Hematopoietic multipotent progenitor cell treated with erythropoietin and hydrocortisone succinate and interleukin-3 and kit ligand, for 8 days (in vitro differentiated cells): ENCODE measurements at places on chromosomes 2 and 18.

- no peak for DNase-seq
Observed at GRCh38 chr2:168231609-168232241, 15.7 kb downstream of the STK39 start.

GRCh38 chr18:55522011-55522410 lies 66.0 kb downstream of the TCF4 start:
- peak; percentile 64 for DNase-seq

GRCh38 chr2:195181059-195181705 lies 475.8 kb upstream of the SLC39A10 start:
- DNase-seq, result no peak

DNA sequence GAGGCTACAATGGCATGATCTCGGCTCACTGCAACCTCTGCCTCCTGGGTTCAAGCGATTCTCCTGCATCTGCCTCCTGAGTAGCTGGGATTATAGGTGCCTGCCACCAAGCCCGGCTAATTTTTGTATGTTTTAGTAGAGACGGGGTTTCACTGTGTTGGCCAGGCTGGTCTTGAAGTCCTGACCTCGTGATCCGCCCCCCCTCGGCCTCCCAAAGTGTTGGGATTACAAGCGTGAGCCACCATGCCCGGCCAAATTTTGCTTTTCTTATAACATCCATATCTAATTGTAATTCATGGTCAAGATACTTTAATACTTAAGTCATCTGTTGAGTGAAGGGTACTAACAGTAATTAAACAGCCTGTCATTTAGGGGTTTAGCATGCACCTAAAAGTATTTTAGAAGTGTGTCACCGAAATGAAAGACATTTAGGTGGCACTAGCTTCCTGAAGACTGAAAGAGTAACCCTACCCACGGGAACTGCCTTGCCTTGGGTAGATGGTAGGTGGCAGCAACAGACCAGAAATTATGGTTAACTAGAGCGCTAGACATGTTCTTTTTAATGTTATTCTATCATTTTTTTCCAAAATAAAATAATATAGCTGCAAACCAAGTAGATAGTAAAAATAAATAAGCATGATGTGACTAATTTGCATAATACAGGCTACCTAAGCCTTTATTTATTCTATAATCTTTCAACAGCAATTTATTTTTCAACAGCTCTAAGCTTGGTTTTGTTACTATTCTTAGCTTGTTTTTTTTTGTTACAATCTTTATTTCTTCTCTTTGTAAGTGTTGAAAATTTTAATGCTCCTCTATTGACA lies 8.6 kb upstream of the ACYP2 start:
- DNase-seq, result peak; percentile 83

DNA sequence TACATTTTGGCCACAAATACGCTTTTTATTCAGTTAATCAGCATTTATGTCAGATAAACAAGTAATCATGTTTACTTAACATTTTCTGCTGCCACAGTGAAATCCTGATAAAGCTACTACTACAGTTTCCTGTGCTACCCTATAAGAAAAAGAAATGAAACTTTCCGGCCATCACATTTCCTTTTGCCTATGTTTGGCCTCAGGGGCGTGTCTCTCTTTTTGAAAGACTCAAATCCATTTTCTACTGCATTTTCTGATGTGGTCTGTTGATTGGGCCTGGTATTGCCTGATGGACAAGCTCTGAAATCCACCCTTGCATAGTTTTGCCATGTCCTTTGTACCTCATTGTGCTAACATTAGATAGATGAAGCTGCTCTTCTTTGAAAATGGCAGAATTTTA lies 152.6 kb downstream of the AGPS start:
- no peak for DNase-seq

GRCh38 chr2:78861546-78861945 lies 164.0 kb upstream of the REG3G start:
- peak; percentile 10 for DNase-seq

- DNase-seq, result no peak
Observed at GRCh38 chr18:44788334-44788733, 107.6 kb downstream of the SETBP1 start.

DNA sequence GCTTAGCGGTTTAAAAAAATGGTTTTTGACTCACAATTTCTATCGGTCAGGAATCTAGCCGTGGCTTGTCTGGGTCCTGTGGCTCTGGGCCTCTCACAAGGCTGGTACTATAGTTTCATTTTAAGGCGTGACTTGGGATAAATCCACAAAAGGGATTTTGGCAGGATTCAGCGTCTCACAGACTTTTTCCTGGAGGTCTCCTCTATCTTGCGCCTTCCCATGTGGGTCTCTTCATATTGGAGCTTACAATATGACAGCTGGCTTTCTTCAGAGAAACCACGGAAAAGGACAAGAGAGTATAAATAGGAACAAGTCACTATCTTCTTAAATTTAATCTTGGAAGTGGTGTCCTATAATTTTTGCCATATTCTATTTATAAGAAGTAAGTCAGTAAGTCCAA lies 250.5 kb downstream of the DSC3 start:
- DNase-seq, result no peak

GRCh38 chr2:202660796-202661195 lies 26.0 kb downstream of the FAM117B start:
- DNase-seq, result no peak

- no peak for DNase-seq
Observed at GRCh38 chr2:51404226-51404625, 372.3 kb upstream of the NRXN1 start.

DNA sequence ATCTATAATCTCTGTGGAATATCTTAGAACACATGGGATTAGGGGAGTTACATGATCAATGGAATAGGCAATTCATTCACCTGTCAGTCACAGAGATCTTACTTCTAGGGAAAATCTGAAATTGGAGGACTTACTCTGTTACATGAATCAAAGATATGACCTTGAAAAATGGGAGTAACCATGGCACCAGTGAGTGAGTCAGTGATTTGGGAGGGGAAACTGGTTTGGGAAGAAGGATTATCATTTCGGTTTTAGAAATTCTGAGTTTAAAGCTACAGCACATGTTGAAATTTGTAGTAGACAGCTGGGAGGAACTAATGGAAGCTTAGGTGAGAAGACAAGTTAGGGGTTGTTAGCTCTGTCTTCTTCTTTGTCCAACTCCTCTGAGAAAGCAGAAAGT lies 153.7 kb downstream of the CAMKMT start:
- DNase-seq, result no peak

GRCh38 chr2:101362316-101362715 lies 25.0 kb downstream of the CREG2 start:
- no peak for DNase-seq

DNA sequence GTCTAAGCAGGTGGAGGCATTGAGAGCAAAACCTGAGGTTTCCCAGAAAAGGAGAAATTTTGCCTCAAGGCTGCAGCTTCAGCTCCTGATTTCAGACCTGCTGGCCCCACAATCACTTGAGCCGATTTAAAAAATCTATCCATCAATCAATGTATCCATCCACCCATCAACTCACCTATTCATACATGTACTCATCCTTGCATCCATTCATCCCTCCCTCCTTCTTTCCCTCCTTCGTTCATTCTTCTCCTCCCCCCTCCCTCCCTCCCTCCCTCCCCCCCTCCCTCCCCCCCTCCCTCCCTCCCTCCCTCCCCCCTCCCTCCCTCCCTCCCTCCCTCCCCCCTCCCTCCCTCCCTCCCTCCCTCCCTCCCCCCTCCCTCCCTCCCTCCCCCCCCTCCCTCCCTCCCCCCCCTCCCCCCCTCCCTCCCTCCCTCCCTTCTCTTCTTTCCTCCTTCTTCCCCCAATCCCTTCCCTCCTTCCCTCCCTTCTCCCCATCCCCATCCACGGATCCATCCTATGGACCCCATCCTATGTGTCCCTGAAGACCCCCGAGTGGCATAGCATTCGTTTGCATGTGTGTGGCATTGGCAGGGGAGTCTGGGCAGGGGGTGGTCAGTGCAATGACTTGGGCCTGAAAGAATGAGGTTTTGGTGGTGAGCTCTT lies 6.1 kb upstream of the PXDN start:
- DNase-seq, result no peak

DNA sequence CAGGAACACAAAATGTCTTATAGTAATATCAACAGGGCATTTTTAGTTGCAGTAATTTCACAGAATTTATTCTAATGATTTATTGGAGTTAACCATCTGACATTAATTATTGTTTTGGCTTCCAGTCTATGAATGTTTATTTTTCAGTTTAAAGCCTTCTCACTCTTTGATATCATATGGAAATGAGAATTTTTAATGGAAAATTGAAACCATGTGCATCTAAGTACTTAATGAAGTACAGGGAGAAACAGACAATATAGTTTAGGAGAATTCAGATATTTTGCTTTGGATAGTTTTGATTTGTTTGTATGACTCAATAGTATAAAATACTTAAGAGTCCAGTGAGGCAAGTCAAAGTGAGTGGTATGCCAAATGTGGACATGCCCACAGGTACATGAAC lies 126.1 kb downstream of the OLA1 start:
- no peak for DNase-seq

DNA sequence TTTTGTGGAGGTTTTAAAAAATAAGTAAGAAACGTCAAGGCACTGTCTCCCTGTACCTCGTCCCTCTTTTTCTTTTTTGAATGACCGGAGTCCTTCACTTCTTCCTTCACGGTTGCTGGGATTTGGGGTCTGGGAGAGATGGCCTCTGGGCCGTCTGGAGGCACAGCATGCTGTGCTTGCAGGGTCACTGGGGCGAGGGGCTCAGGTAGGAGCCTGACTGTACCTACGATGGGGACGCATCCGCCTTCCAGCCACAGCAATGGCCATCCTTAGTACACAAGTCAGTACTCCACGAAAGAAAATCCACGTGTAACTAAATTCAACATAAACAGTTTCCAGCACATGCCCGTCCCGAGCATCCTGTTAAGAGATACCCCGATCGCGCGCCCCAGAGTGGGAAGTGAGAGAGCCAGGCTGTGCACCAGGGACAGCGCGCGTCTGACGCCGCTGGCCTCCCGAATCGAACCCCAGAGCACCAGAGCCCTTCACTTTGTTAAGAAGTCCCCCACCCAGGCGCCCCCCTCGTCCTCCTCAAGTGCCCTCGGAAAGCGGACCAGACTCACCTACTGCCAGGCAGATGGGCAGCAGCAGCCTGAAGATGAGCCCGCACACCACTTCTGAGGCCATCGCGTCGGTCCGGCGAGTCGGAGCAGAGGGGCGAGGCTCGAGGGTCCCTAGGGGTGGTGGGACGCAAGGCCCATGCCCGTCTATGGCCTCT lies 1.2 kb downstream of the PIEZO2 start:
- no peak for DNase-seq

DNA sequence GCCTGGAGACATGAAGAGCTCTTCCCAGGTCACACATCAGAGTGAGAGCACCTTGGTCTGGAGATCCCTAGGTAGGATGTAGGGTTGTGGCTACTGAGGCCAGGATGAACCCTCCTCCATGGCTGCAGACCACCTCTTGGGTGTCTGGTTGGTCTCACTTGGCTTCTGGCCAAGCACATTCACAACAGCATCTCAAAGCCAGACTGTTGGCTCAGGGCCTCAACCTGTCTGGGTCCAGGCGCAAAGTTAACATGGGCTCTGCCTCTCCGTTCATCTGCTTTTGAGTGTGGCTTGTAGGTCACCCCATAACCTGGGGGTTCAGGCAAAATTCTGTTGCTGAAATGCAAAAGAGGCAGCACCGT lies 40.1 kb downstream of the RHOB start:
- DNase-seq, result no peak

DNA sequence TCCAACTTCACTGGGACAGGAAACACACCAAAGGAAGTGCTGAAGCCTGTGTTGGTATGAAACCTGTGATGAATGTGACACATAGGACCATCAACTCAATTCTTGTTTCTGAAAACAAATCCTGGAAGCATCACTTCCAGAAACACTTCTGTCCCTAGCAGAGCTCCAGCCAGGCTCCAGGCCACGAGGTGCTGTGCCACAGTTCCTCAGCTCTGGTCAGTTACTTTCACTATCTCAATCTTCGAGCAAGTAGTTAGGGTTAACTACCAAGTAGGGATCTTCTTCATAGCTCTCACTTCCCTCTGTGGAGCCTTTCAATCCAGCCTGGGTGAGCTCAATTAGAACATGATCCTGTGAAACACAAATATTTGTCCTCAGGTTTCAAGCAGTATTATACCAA lies 3.6 kb upstream of the LCT start:
- DNase-seq, result no peak

DNA sequence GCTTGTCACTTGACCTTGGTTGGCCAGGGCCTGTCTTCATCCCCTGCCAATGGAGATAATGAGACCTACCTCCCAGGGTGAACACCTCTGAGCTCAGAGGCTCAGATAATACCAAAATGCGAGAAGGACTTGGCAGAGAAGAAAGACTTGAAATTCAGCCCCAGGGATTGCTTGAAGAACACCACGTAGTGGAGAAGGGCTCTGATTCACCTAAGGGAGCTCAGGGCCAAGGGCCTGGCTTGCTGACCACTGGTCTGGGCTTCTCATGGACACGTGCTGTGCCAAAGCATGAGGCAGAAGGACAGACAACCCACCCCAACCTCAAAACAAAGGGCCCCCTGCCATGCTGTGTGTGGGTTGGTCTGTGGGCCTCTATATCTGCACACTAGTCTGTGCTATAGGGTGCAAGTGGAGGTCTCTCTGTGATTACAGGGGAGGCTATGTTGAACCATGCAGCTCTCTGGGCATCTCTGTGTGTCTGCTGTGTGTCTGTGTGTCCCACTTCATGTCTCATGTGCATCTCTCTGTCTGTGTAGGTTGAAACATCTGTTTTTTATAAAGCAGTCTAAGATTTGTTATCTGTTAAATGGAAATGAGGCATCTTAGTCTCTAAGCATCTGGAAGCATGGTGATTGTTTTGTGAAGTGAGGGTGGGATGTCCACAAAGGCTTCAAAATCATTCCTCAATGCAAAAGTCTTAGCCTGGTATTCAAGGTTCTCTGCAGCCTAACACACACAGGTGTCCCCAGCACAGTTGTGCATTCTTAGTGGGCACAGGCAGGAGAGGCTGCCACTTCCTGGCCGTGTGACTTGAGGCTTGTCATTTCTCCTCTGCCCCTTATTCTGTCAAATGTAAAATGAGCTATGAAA lies 61.0 kb upstream of the EPAS1 start:
- no peak for DNase-seq

DNA sequence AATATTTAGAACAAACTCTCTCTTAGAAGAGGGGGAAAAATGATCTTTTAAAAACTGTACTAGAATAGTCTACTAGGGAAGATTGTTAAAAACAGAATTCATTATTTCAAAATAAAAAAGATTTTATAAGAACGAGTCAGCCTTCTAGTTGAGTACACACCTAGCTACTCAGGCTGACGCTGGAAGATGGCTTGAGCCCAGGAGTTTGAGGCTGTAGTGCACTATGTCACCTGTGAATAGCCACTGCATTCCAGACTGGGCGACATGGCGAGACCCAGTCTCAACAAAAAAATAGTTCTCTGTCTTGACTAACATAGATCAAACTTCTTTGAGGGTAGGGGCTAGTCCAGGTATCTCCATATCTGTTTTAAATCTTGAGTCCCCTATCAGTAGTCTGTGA lies 33.9 kb downstream of the ERLEC1 start:
- no peak for DNase-seq

GRCh38 chr2:61210332-61210981 lies 48.5 kb downstream of the C2orf74 start:
- DNase-seq, result no peak
